T-helper 1 cell treated with Interleukin-12 subunit alpha and Interleukin-12 subunit beta and Interleukin-4 antibody, amounts not matched to agents 30 ng/mL and 1 ng/mL, for 36 hours (primary cell): ENCODE measurements at places on chromosomes 3 and 15. TPM values are rescaled to one million over a fixed set of nuclear protein-coding genes. Genes with fewer than 3 reads are reported as not detected.

The CRTC3 gene
- 105 and 115 TPM in 2 replicates for total RNA-seq

The CD96 gene
- 287 and 303 TPM in 2 replicates for total RNA-seq

The EFHB gene
- 0.37 TPM in 1 of 2 replicates, not detected in the other for total RNA-seq

The CPLX3 gene
- 0.91 and 1.4 TPM in 2 replicates for total RNA-seq

The P2RY13 gene
- total RNA-seq = not detected in 2 replicates
